ENCODE measurements at places on chromosomes 1 and 21.

- no peak for DNase-seq
Measured at GRCh38 chr1:25568090-25568833, 24.9 kb downstream of the LDLRAP1 start.

GRCh38 chr1:41349361-41350054, 11.7 kb upstream of the FOXO6 start:
- no peak for DNase-seq

- DNase-seq: no peak
Measured at GRCh38 chr21:16540966-16541727, 811.4 kb downstream of the USP25 start.

DNA sequence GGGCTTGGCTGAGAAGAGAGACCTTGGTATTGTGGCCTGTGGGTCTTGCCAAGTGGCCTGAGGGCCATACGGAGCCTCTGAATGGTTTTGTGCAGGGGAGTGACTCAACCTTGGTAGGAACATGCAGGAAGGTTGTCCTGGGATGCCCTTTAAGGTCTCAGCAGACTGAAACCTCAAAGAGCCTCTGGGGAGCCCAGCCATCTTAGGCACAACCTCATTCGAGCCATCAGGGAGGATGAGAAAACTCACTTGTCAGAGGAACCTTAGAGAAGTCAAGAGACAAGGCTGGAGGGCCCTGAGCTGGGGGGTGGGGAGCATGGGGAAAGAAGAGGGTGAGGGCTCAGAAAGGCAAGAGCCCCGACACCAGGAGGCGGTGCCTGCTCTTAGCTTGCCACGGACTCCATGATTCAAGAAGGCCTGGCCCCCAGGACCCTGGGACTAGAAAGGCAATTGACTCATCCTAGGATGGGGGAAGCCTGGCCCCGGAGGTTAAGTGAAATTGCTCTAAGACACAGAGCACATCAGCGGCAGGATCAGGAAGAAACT, 13.0 kb downstream of the IFI6 start:
- no peak for DNase-seq

DNA sequence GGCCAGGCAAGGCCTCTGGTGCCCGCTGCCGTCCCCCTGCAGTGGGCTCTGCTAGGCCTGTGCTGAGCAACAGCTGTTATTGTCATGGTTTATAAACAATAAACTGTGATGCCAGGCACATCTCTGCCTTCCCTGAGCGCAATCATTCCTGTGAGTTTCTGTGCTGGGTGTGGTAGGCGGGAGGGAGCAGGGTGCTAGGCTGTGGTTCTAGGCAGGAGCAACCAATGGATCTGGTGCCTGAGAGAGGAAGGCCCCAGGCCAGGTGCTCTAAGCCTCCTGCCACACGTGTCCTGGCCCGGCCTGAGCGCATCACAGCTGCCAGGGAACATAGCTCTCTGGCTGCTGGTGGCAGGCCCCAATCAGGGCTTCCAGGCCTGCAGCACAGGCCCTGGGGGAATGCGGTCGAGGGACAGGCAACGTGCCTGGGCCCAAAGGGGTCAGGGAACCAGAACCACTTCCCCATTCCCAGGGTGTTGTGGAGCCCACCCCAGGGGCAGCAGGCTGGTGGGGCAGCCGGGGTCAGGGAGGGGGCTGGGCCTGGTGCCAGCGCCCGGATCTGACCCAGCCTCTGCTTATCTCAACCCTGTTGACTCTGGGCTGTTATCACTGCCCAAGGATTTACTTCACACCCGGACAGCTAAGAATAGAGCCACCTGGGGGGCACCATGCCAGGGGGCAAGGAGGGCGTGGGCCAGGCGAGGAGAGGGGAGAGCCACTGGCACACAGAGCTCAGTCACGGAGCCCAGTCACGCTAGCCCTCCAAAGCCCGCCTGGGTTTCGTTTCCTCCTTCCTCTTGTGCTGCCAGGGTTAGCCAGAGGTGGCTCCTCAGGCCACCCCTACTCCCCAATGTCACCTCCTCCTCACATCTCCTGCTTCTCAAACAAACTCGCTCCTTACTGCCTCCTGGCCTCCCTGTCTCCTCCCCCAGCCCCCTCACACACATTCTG, 11.5 kb downstream of the TRIM46 start:
- no peak for DNase-seq

- no peak for DNase-seq
Measured at GRCh38 chr1:197808880-197809279, 33.6 kb upstream of the DENND1B start.

DNA sequence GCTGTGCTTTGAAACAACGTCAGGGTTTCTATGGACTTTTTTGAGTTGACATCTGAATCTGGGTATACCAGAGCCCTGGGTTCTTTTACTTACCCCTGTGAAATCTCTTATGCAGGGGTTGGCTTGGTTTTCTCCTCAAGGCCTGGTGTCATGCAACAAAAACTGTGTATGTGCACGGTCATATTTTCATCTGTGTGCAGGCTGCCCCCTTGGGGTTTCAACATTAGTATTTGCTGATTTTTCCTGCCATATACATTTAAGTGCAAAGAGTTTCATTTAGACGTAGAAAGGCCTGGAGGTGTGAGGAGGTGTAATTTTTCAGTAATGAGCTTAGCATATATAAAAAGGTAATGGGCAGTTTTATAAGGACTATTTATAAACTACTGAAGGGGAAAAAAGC, 22.0 kb upstream of the ZBTB18 start:
- DNase-seq: no peak

DNA sequence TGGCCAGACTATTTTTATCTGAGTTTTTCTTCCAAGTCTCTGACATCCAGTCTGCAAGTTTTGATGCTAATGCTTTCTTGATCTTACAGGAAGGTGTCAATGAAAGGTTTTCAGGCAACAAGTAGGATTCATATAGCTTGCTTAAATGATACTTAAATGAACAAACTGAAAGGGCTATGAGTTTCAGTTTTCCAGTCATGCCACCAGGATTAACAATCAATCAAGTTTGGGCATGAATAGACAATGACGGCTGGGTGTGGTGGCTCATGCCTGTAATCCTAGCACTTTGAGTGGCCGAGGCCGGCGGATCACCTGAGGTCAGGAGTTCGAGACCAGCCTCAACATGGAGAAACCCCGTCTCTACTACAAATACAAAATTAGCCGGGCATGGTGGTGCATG, 34.3 kb upstream of the SLC16A1 start:
- no peak for DNase-seq
